ENCODE measurements at places on chromosomes 7 and 10.

DNA sequence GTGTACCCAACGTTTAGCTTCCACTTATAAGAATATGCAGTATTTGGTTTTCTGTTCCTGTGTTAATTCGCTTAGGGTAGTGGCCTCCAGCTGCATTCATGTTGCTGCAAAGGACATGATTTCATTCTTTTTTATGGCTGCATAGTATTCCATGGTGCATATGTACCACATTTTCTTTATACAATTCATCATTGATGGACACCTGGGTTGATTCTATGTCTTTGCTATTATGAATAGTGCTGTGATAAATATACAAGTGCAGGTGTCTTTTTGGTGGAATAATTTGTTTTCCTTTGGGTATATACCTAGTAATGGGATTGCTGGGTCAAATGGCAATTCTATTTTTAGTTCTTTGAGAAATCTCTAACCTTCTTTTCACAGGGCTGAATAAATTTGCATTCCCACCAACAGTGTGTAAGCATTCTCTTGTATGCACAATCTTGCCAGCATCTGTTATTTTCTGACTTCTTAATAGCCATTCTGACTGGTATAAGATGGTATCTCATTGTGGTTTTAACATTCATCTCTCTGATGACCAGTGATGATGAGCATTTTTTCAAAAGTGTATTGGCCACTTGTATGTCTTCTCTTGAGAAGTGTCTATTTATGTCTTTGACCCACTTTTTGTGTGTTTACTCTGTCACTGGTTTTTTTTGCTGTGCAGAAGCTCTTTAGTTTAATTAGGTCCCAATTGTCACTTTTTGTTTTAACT lies 72.5 kb upstream of the CC2D2B start:
- H3K36me3 ChIP-seq, result no peaks in the 10 kb centered on the region
- no peak for DNase-seq
- H3K4me3 ChIP-seq, result no peak overlapping the region
- no peak overlapping the region for H3K27ac ChIP-seq
- no peaks in the 10 kb centered on the region for H3K27me3 ChIP-seq

DNA sequence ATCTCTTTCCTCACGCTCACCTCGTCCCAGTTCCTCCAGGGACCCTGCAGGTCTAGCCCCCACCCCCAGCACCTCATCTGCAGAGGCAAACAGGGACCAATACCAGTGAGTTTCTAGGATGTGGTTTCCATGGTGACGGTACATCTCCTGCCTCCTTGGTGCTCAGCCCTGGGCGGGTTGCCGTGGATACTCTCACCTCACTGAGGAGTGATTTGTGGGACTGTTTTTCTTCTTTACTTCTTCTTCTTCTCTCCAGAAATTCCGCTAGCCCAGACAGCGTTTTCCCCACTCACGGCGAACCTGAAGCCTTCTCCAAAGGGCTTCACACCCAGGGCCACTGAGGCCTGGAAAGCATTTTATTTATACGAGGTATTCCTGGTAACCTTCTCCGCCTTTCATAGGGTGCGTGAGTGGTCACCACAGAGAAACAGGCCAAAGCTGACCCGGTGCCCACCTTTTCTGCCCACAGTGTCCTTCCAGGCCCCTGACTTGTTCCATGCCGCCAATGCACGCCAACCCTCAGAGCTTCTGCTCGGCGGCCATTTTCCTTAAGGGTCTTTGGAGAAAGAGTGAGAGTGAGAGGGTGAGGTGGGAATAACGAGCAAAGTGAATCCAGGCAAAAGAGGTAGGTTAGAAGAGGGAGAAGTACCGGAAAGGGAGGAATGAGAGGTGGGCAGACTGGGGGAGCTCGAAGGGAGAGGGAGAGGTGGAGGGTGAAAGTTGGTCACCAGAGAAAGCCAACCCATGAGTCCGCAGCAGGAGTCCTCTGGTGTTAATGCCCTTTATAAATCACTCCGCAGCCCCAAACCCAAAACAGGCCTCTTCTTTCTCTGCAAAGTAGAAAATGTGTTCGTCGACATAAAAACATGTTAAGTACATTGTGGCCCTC lies 15.5 kb downstream of the FAM241B start:
- no peak overlapping the region for H3K4me3 ChIP-seq
- peaks cover 3% of the 10 kb centered on the region for H3K27me3 ChIP-seq
- no peaks in the 10 kb centered on the region for H3K36me3 ChIP-seq
- peak; percentile 44 for DNase-seq
- H3K27ac ChIP-seq, result no peak overlapping the region

- H3K27me3 ChIP-seq, result no peaks in the 10 kb centered on the region
- no peak overlapping the region for H3K4me3 ChIP-seq
- H3K36me3 ChIP-seq, result no peaks in the 10 kb centered on the region
- no peak overlapping the region for H3K27ac ChIP-seq
Measured at GRCh38 chr7:65444205-65444842, 70.7 kb downstream of the ZNF92 start.

GRCh38 chr7:148436571-148436970 lies 154.0 kb upstream of the C7orf33 start:
- no peaks in the 10 kb centered on the region for H3K36me3 ChIP-seq
- H3K27ac ChIP-seq, result no peak overlapping the region
- DNase-seq, result no peak
- H3K4me3 ChIP-seq, result no peak overlapping the region
- H3K4me1 ChIP-seq, result peaks cover 3% of the 10 kb centered on the region
- no peaks in the 10 kb centered on the region for H3K27me3 ChIP-seq

GRCh38 chr10:13490503-13490902 lies 38.3 kb downstream of the BEND7 start:
- H3K27me3 ChIP-seq, result no peaks in the 10 kb centered on the region
- no peak overlapping the region for H3K27ac ChIP-seq
- no peak overlapping the region for H3K4me3 ChIP-seq
- no peak for DNase-seq
- H3K4me1 ChIP-seq, result no peaks in the 10 kb centered on the region
